ENCODE measurements at places on chromosomes 1 and 21. TPM values are rescaled to one million over a fixed set of nuclear protein-coding genes. Genes with fewer than 3 reads are reported as not detected.

GRCh38 chr1:193697776-193698175, 511.4 kb upstream of the B3GALT2 start:
- no peak for DNase-seq

- no peak for DNase-seq
Observed at GRCh38 chr1:24912376-24913273, 17.5 kb downstream of the RUNX3 start.

DNA sequence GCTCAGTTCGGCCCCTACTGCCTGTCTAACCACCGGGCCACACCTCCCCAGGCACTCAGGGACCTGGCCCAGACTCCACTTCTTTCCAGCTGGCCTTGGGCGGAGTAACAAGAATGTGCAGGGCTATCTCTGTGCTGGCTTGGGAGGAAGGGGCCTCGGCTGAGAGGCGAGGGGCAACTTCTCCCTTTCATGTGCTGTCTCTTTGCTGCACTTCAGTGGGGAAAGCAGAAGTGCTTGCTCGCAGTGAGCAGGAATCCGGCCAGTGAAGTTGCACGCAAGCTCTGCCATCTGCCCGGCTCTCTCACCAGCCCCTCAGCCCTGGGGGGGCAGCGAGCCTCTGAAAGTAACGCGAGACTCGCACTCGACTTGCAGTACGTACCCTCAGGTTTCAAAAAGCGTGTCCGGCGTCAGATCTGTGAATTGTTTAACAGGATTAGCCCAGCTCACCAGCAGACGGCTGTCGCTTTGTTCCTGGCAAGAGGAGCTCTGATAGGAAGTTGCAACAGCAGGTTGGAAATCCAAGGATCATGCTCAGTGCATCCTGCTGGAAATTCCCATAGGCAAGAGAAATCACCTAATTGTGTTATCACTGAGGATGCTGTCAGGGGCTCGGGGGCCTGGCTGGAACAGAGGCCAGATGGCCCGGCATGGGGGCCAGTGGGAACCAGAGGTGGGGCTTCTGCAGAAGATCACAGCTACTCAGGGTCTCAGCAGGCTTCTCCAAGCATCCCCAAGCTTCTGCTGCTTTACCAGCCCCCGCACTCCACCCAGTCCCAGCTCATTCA, 221.1 kb downstream of the NPHP4 start:
- no peak for DNase-seq

GRCh38 chr1:94302497-94302896, 65.1 kb upstream of the ARHGAP29 start:
- DNase-seq = no peak

The KRTAP10-7 gene
- not detected for polyA plus RNA-seq

GRCh38 chr1:18299441-18300338, 181.0 kb upstream of the KLHDC7A start:
- DNase-seq = no peak

- DNase-seq = no peak
Observed at GRCh38 chr1:203388683-203389082, 37.8 kb upstream of the FMOD start.

- DNase-seq = no peak
Observed at GRCh38 chr1:31799196-31799894, 16.5 kb downstream of the SPOCD1 start.

GRCh38 chr1:224641030-224641429, 24.9 kb downstream of the CNIH3 start:
- no peak for DNase-seq

The TPRG1L gene
- polyA plus RNA-seq = 43.7 TPM

GRCh38 chr1:24186993-24187790, at the start of gene IFNLR1:
Gene IFNLR1 (minus strand): TSS chr1:24187289. CDS start chr1:24187248, 41 bp downstream.
- no peak for DNase-seq

DNA sequence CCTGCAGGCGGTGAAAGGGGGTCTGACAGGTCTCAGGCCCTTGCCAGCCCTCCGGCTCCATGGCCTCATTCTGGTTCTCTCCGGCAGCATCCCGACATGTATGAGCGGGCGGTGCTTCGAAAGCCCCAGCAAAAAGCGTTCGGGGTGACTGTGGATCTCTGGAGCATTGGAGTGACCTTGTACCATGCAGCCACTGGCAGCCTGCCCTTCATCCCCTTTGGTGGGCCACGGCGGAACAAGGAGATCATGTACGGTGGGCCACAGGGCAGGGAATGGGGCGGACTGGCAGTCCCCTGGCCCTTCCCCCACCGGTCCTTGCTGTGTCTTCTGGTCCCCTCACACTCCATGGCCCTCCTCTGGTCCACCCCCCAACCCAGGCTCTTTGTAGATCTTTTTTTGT, 6.3 kb downstream of the IKBKE start:
- DNase-seq = no peak

DNA sequence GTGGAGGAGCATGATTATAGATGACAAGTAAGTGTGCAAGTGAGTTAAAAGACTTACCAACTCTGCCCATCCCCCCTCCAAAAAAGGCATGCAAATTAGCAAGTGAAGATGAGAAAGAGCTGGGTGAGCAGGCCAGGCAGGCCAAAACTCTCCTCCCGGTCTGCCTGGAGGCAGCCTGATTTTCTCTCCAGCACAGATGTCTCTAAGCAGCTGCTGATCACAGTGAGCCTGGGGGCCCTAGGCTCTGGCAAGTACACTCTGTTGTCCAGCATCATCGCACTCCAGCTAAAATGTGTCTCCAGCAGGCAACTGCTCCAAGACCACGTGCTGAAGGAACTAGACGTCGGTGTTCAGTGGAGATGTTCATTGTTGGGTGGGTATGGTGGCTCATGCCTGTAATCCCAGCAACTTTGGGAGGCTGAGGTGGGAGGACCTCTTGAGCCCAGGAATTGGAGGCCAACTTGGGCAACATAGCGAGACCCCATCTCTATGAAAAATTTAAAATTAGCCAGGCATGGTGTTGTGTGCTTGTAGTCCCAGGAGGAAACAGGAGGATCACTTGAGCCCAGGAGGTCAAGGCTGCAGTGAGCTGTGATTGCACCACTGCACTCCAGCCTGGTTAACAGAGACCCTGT, 56.7 kb upstream of the PUM1 start:
- no peak for DNase-seq

DNA sequence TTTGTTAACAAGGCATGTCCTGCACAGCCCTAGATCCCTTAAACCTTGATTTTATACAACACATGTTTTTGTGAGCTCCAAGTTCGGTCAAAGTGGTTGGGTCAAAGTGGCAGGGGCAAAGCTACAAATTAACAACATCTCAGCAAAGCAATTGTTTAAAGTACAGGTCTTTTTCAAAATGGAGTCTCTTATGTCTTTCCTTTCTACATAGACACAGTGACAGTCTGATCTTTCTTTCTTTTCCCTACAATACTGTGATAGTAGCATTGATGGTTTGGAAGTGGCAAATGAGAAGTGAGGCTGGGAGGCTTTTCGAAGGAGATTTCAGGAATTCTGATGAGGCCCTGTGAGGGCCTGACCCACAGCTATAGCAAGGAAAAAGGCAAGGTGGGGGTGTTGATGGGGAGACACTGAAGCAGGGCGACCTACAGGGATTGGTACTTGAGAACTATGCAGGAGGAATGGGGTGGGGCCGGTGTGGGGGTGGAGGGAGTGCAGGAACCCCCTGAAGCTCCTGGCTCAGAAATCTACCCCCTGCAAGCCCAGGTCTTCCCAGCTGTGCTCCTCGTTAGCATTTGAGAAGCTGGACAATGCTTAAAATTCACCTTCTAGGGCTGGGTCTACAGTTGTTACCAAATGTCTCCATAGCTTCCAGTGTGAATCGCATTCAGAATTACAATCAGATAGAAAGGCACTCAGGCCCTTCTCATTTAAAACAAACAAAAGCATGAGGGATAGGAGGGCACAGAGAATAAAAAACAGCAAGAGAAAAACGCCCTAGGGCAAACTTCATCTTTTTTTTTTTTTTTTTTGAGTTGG, 102.6 kb upstream of the PPM1J start:
- DNase-seq = no peak

- DNase-seq = no peak
Observed at GRCh38 chr1:93871366-93871765, 7.6 kb downstream of the DNTTIP2 start.

The ZSCAN20 gene
- 5.5 TPM for polyA plus RNA-seq

The C1orf116 gene
- polyA plus RNA-seq = 26.7 TPM

GRCh38 chr1:205251576-205251975, 23.8 kb downstream of the TMCC2 start:
- no peak for DNase-seq

The OLIG1 gene
- 0.21 TPM for polyA plus RNA-seq

DNA sequence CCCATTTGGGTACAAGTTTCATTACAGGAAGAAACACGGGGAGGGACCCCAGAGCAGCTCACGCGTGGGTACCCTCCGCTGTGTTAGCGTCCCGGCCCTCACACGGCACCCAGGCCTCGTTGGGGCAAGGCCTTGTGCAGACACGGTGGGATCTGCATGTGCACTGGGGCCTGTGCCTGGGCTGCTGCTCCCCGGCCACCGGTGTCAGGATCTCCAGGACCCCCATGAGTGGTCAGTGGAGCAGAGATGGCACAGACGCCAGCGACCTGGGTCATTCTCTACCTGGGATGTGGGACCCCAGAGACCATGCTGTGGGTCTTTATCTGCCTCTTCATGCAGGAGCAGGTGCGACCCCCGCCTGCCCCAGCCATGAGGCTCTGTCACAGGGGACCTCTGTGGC, 5.4 kb upstream of the SAMD11 start:
- no peak for DNase-seq

Measured in right renal pelvis (tissue), 4 donors.